ENCODE measurements at places on chromosomes 2 and 18.
A peak's percentile ranks its signal among the peaks of the same experiment; 100 is the strongest.

DNA sequence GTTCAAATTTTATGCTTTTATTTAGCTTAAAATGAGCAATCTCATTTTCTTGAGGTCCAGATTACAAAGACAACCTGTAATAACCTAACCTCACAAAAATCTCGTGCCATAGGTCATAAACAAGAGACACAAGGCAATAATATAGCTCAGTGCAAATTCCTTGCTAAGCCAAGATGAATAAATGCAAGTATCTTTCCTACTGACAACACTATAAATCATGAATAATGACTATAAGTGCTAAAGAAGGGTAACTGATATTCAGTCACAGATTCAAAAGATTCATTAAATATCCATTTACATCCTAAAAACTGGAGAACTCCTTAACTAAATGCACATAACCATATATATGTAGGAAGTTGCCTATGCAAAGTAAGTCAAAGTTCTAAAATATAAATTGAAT lies 1641.6 kb downstream of the LRP1B start:
- DNase-seq = no peak

GRCh38 chr2:71071681-71072398 lies 3.4 kb downstream of the NAGK start:
- DNase-seq = peak; percentile 67

DNA sequence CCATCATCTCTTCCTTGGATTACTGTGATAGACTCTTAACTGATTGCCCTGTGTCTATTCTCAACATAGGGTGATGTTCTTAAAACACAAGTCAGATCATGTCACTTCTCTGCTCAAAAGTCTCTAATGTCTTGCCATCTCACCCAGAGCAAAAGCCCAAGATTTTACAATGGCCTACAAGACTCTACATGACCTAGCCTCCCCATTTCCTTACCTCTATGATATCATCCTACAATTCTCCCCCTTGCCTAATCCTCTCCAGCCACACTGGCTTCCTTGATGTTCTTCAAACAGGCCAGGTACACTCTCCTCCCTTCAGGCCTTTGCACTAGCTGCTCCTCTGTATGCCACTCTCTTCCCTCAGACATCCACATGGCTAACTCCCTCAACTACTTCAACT lies 55.1 kb downstream of the ROCK1 start:
- DNase-seq = no peak

DNA sequence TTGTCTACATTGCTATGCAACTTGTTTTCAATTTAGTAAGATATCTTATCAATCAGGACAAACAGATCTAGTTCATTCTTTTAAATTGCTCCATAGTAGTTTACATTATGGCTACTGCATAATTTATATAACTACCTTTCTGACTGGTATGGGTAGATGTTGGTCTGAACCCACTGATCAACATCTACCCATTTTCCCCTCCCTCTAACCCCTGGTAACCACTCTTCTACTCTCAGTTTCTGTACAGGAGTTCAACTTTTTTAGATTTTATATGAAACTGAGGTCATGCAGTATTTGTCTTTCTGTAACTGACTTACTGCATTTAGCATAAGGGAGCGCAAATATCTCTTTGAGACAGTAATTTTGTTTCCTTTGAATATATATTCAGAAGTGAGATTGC lies 73.2 kb downstream of the ITSN2 start:
- no peak for DNase-seq

- no peak for DNase-seq
These were observed 78.1 kb downstream of the MTCL1 start for GRCh38 chr18:8783335-8783993.

- no peak for DNase-seq
These were observed 85.8 kb downstream of the CERS6 start for GRCh38 chr2:168541858-168542257.

DNA sequence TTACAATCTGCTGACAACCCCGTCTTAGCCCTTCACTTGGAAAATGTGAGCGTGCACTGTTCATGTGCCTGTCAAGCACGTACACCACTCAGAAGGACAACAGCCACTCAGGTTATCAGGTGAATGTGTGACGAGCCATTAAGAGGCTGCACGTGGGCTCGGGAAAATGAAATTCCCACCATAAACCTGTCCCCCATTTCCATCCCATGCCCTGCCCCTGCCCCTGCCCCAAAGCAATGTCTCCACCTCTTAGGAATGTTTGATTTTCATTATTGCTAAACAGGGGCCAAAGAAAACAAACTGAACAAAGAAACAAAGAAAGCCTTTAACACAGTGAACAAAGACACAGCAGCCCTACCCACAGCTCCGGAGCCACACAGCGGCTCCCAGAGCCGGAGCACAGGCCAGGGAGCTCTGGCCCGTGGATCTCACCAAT lies 90.5 kb downstream of the TMEM18 start:
- no peak for DNase-seq

- DNase-seq = no peak
These were observed 164.8 kb upstream of the ACVR2A start for GRCh38 chr2:147679955-147680531.

DNA sequence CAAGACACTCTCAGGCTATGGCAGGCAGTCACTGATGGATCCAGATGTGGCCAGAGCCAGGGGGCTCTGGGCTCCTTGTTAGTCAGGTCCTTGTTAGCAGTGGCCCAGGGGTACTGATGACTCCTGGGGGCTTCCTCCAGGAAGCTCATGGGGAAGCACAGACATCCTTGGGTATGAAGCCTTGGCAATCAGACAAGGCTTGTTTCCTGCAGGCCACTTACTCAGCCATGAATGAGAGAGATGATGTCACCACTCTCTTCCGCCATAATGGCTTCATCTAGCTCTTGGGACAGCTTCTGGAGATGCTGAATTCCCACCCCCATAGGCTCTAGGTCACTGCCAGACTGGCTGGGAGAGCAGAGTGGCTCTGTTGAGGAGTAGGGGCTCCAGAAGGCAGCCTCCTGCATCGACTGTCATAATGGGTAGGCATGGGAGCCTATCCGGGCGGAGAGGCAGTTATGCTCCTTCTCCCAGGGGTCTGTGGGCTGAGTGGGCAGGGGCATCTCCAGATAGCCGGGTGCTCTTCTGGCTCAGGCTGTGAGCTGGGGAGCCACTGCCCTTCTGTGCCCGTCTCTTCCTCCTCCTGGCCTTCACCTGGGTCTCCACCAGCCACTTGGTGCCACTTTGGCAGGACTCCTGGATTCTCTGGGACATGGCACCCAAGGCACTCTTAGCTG lies 40.2 kb upstream of the BMPR2 start:
- DNase-seq = no peak

GRCh38 chr18:52636536-52636935 lies 296.5 kb downstream of the DCC start:
- DNase-seq = no peak

GRCh38 chr2:156427074-156427473 lies 9.1 kb upstream of the GPD2 start:
- peak; percentile 17 for DNase-seq

DNA sequence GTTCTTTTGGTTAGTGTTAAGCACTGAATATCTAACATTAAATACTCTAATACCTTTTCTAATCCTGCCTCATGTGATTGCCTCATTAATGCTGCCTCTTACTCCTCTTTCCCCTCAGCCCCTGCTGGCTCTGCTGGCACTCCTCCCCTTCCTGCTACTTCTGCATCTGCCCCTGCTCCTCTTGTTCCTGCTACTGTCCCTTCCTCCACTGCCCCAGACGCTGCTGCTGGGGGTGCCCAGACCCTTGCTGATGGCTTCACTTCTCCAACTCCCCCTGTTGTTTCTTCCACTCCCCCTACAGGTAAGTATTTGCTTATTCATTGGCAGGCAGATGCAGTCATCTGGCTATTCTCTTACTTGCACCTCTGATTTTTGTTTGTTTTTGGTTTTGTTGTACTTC lies 68.5 kb downstream of the ABI2 start:
- DNase-seq = no peak

GRCh38 chr2:35343135-35343534 lies 1012.4 kb upstream of the CRIM1 start:
- DNase-seq = no peak

DNA sequence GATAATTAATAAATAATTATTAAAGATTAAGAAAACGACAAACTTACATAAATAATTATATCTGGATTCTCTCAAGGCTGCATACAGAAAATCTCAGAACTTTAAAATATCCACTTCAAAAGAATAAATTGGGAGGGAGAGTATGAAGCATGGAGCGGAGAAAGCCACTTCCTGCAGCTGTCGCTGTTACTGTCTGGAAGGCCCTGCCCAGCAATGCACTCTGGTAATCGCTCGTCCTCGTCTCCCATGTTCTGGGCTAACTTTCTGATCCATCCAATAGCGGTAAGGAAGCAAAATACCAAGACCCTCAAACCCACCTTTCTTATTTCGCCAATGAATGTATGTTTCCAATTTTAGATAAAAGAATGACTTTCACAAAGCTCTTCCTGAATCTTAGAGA lies 26.7 kb downstream of the CYRIA start:
- DNase-seq = no peak

- DNase-seq = no peak
These were observed 78.6 kb downstream of the RFTN2 start for GRCh38 chr2:197596766-197597165.

DNA sequence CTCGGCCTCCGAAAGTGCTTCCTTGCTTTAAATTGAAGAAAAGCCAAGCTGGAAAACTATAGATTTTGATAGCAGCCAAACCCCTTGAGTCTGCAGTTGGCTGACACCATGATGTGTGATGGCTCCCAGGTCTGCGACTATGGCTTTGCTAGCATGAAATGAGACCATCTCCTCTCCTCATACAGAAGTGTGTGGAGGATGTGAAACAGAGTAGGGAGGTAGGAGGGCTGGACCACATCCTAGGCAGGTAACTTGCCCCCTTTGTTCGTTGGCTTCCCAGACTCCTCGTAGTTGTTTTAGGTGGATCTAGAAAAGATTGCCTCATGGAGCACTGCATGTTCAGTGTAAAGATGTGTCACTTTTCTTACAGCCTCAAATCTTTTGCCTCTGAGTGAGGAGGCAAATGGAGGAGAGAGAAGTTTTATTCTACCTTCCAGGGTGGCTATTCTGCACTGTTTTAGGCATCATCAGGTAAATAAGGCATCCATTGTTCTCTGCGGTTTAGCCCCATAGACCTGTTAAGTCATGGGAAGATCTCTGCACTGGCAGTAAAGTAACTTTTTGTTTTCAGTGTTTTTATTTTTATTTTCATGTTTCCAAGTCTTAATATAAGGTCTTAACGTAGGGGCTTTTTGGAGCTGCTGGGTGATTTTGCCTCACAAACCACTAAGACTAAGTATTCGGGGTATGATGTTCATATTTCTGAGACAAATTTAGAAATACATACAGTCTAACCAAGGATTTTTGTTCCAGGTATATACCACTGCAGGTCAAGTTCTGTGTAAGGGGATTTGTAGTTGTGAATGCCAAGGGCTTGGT lies 40.1 kb downstream of the MGAT5 start:
- DNase-seq = no peak

- DNase-seq = no peak
These were observed 23.2 kb upstream of the SLC35F6 start for GRCh38 chr2:26740890-26741302.

GRCh38 chr2:221109552-221109951 lies 462.6 kb downstream of the EPHA4 start:
- DNase-seq = no peak

DNA sequence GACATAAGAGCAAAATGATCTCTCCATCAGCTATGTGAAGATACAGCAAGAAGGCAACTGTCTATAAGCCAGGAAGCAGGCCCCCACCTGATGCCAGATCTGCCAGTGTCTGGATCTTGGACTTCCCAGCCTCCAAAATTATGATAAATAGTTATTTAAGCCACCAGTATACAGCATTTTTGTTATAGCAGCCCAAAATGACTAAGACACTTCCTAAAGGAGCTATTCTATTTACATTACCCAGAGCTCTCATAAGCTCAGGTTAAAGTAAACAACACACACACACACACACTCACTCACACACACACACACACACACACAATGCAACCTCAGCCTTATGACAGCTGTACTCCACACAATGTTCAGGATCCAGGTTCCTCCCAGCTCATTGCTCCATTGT lies 5.7 kb upstream of the YPEL5 start:
- DNase-seq = no peak

DNA sequence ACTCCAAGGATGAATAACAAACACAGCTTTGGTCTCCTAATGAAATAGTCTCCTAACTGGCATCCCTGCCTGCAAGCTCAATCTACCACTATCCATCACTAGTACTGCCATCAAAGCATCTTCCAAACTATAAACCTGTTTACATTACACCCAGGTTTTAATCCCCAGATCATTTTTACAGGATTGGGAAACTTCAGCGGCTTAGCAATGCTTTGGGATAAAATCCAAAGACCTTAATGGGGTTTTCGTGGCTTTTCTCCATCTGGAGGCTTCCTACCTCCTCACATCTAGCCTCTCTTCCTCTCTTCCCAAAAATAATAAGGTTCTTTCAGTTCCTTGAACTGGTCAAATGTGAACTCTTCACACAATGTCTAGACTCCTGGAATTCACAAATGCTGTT lies 92.2 kb upstream of the SETBP1 start:
- DNase-seq = no peak

- DNase-seq = no peak
These were observed 65.7 kb downstream of the ACTR2 start for GRCh38 chr2:65293376-65293775.

GRCh38 chr2:118310681-118311429 lies 222.6 kb downstream of the INSIG2 start:
- DNase-seq = no peak

- DNase-seq = no peak
These were observed 204.5 kb upstream of the RBBP8 start for GRCh38 chr18:22728481-22729105.

DNA sequence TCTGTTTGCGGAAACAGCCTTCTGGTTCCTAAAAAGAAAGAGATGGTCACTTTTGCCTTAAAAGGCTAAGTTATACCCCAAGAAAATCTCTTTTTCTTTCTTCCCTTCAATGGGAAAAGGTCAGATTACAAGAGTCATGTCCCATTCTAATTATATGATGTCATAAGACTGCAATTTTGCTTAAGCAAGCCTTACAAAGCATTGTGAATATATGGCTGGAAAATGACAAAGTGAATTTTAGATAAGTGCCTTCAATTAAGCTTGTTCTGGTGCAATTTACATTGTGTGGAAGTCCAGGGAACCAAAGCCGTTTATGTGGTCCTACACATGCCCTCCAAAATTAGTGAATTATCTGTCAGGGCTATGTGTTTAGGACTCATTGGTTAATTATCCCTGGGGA lies 7.6 kb upstream of the BMP10 start:
- DNase-seq = no peak

DNA sequence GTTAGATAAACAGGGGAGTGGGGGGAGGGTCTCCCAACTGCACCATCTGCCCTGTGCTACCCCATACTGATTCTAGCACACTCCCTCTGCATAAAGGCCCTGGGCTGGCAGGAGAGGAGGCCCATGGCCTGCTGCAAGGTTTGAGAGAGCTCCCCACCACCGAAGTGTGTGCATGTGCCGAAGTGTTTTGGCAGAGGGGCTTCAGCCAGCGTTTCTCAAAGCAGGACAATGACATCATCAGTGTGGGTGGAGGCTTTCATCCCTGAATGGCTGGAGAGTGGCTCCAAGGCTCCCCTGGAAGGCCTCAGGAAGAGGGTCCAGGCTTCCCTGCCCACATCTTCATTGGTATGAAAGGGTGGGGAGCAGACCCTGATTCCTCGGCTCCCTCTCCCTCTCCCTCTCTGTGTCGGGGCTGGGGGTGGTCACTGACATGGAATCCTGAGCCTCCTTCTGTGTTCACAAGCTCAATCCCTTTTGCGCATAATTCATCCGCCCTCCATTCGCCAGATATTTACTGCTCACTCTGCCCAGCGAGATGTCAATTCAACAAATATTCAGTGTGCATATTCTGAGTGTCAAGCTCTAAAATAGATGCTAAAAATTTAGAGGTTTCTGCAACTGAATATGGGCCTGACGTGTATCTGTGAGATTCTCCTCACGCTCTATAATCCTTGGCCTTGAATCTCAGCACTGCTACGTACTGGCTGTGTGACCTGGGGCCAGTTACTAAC lies 122.1 kb downstream of the CELF4 start:
- no peak for DNase-seq

All from HL-60 (cell line).